CD4-positive, alpha-beta T cell treated with Interferon alpha-2 for 1 hour (primary cell): ENCODE measurements at places on chromosomes 2 and 18.

DNA sequence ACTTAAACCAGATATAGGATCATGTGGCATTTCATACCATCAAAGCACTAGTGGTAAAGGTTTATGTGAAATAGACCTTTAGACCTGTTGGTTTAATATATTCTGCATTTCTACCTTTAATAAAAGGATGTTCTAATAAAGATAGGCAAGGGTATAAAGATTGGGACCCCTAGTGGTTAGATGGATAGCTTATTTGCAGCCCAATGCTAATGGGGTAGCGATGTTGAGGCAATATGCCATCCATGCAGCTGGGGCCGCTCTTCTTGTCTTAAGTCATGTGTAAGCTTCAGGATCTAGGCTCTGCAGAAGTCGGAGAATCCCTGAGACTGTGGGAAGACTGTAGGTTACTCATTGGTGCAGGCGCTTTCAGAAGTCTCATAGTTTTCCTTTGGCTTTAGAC, 114.9 kb downstream of the ICOS start:
- no peak for DNase-seq

GRCh38 chr2:96329456-96329855, 4.3 kb downstream of the ITPRIPL1 start:
- DNase-seq: no peak

- DNase-seq: no peak
Measured at GRCh38 chr2:61433606-61434005, 37.3 kb downstream of the USP34 start.

- no peak for DNase-seq
Measured at GRCh38 chr2:3754280-3754679, 50.9 kb downstream of the DCDC2C start.

DNA sequence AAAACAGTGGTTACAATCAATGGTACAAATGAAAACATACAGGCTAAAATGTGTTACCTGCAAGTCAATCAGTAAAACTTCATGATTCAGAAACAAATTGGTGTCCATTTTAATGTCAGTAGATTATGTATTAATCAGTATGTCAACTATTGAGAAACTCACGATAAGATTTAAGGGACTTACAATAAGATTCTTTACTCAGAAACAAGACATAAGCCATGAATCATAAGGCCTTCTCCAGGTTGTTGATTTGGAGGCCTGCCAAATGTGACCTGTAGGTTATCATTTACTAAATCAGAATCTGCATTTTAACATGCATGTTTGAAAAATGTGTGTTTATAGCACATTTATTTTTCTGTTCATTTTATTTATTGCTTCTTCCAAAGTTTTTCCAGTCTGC, 623.1 kb downstream of the CCDC85A start:
- DNase-seq: no peak

DNA sequence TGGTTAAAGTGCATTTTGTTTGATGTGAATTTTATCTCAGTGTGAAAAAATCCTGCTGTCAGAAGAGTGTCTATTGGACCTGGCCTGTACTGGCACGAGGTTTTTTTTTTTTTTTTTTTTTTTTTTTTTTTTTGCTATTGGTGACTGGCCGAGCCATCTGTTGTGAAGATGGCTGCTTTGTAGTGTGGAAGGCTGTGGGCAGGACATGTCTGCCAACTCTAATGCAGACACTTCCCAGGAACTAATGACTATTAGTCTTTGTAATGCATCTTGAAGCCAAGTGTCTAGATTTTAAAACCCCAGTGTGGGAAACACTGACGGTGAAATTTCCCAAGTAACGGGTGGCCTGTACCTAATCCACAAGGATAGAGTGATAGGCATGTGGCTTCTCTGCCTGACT, 34.3 kb downstream of the ZAP70 start:
- no peak for DNase-seq

DNA sequence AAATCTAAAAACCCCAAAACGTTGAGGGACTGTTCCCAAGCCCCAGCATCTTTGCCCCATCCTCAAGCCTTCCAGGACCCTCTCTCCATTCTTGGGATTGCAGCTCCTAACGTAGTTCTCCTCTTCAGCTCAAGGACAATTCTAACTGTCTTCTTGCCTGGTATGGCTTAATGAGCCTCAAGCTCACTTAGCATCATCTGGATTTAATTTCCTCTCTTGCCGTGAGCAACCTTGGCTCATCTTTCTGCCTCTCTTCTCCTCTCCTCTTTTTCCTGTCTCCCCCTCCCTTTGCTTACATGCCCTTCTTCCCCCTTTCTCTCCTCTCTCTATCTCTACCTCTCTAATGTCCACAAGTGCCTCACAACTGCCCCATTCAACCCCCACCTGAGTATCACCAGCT, 44.2 kb downstream of the TACR1 start:
- DNase-seq: no peak

DNA sequence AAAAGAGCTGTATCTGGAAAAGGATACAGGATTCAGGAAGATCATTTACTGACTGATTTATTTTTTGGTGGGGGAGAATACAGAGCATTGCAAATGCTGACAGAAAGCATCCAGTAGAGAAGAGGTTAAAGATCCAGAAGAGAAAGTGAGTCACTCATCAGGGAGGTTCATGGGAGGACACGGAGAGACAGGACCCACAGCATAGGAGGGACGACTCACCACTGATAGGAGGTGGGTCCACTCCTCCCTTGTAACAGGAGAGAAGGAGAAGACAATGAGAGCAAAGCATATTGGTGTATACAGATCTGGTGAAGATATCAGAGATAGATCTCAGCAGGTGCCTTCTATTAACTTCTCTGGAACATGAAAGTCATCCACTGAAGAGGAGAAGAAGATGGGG, 142.4 kb upstream of the AQP4 start:
- DNase-seq: no peak

DNA sequence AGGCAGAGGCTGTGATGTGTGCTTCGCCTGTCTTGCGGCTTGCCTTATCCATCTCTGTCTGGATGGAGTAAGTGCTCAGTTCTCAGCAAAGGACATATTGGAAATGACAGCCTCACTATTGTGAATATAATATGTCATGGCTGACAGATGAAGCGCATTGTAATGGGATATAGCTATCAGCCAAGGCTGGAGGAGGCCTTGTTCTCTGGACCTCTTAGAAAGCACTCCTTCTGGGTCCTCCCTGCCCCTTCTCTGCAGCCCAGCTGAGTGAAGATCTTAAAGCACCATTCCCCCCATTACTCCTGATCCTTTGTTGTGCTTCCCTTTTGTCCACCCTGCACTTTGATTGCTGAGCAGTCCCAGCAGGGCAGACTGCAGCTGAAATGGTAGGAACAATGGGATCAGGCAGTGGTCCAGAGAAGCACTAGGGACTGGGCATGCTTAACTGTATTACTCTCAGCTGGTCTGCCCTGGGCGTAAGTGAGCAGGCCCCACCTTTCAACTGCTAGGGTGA, 265.3 kb downstream of the SETBP1 start:
- DNase-seq: no peak

- no peak for DNase-seq
Measured at GRCh38 chr2:16262526-16263178, 322.3 kb downstream of the MYCN start.

- DNase-seq: no peak
Measured at GRCh38 chr2:10017313-10017941, 25.9 kb upstream of the KLF11 start.

GRCh38 chr2:10337449-10338269, 35.0 kb downstream of the HPCAL1 start:
- no peak for DNase-seq

DNA sequence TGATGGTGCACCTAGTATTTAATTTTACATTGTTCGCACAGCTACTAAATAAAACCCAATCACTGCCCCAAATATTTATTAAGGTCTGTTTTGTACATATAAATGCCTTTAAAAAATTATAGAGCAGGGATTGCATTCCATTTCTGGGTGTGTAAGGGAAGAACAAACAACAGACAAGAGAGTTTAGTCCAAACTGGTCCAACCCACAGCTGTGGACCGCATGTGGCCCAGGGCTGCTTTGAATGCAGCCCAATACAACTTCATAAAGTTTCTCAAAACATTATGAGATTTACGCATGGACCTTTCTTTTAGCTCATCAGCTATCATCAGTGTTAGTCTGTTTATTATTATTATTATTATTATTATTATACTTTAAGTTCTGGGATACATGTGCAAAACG, 114.8 kb upstream of the LRATD1 start:
- no peak for DNase-seq
